Stimulated activated CD8-positive, alpha-beta memory T cell treated with anti-CD3 and anti-CD28 coated beads, Interleukin-4, amount 100 ng/mL, for 48 hours (primary cell): ENCODE measurements at places on chromosomes 13 and 19.

DNA sequence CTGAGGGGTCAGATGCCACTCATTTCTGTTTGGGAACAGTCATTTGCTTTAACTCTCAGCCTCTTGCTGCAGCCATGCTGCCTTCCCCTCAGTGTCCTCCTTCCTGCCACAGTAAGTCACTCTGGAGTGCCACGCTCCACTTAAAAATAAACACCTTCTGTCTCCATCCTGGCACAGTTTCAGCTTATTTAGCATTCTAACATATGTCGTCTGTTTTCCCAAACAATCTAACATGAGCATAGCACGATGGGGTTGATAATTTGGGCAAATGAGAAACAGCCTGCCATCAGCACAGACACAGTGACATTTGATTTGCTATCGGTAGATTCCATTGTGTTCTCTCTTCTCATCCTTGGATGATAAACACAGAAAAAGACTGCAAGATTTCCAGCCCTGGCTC is 768.6 kb downstream of the UQCRFS1 start:
- no peak for DNase-seq

DNA sequence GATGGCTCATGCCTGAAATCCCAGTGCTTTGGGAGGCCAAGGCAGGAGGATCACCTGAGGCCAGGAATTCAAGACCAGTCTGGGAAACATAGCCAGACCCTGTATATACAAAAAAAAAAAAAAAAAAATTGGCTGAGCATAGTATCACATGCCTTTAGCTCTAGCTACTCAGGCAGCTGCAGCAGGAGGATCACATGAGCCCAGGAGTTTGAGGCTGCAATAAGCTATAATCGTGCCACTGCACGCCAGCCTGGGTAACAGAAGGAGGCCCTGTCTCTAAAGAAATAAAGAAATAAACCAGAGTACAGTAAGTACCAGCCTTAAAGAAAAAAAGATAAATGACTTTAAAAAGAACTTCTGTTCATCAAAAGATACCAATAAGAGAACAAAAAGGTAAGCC is 52.9 kb downstream of the FAM124A start:
- no peak for DNase-seq

DNA sequence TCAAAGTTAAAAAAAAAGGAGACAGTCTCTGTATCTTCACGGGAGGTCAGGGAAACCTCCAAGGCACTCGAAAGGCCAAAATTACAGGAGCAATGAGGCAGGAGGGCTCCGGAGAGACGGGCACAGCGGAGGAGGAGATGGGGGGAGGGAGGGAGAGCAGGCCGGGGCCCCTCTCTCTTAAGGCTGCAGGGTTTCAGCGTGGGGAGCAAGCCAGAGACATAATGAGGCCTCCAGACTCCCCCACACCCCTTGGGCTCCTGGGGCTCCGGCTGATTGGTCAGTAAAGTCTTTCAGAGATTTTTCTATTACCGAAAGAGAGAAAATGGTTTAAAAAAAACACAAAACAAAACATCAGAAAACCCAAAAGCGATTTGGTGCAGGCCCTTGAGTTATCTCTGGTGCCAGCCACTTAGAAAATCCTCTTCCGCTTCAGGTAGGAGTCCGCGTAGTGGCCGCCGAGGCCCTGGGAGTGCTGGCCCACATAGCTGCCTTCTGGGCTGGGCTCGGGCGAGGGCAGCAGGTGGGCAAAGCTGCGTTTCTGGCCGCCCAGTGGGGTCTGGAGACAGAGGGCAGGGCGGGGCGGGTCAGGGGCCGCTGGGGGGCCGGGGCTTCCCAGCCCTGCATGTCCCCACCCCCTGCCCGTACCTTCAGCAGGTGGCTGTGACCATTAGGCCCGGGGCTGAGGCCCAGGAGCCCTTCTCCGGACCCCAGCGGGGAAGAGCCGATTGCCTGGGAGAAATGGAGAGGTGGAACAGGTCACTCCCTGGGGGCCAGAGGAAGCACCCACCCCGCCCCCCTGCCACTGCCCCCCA is 1.4 kb upstream of the FDX2 start:
- no peak for DNase-seq

DNA sequence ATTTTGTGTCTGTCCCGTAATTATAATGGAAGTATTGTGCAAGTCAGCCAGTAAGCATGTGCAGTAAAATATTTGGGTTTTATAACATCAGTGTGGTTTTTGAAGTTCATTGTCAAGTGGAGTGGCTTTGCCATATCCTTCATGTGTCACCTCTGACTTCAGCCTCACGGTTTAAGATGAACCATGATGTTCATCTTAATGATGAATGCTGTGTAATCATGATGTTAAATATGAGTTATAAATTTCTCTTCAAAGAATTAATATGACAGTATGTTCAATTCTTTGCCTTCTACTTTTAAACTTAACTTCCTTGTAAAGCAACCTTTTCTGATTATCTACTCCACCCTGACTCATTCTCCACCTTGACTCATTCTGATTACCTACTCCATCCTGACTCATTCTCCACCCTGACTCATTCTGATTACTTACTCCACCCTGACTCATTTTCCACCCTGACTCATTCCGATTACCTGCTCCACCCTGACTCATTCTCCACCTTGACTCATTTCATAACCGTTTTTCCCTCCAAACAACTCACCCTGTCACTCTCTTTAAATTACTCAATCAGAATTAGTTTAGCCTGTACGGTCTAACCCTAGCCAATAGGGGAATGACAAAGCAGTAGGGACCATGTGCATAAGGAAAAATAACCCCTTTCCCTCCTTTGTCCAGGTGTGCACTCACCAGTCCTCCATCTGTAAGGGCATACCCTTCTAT is 50.3 kb upstream of the ANKRD10 start:
- no peak for DNase-seq

GRCh38 chr13:41006978-41007743 is 12.0 kb downstream of the ELF1 start:
- no peak for DNase-seq
